Stimulated activated CD8-positive, alpha-beta memory T cell treated with anti-CD3 and anti-CD28 coated beads, Interleukin-4, amount 100 ng/mL, for 24 hours (primary cell): ENCODE measurements at places on chromosomes 16 and 17.

DNA sequence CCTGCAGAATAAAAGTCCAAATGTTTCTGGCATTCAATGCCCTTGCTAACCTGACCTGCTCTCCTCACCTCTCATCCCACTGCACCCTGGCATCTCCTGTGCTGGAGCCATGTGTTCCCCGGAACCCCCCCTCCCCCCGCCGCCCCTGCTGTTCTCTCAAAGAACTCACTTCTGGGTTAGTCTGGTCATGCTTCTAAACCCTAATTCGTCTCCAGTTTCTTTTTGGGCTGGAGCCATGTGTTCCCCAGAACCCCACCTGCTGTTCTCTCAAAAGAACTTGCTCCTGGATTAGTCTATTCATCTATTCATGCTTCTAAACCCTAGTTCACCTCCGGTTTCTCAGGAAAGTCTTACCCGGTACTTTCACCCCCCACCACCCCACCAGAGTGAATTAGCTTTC is 808 bp upstream of the ALOX15 start:
- DNase-seq: no peak

DNA sequence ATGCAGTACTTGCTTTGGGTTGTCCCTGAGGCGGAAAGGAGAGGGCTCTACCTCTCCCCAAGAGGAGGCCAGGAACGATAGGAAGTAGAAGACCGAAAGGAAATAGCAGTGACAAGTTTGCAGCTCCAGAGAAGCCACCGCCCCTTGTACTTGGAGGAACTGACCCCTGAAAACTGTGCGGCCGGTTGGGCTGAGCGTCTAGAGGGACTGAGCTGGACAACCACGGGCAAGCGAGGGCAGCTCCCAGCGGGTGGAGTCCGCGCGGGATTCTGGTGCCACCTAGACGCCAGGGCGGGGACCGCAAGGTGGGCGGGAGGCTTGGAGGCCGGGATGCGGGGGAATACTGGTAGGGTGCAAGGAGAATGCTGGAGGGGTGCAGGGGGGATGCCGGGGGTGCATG is 1.3 kb upstream of the SLC6A4 start:
- DNase-seq: no peak

DNA sequence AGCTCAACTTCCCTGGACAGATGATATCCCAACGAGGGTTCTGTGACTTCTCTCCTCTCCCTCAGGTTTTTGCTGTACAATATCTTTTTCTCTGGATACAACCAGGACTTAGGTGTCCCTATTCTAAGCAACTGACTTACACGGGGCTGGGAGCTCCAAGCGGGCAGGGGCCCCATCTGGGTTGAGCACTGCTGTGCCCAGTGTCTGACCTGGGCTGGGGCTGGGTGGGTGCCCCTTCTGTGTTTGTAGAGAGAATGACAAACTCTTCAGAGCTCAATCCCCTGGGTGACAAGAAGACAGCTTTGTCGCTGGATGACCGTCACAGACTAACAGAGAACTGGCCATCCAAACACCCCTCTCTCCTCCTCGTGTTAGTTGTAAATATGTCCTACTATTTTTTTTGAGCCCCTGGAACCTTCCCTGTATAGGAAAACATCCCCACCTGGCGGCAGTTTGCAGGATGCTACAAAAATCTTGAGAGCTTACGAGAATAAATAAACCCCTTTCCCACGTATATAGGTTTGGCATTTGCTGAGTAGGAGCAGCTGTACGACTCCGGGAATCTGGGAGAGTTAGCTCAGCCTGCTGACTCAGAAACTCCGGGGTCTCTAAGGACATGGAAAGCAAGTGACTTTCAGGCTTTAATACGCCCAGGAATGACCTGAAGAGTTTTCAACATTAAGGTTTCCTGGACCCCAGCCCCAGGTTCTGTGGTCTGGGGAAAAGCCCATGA is 23.7 kb upstream of the RCVRN start:
- DNase-seq: no peak

DNA sequence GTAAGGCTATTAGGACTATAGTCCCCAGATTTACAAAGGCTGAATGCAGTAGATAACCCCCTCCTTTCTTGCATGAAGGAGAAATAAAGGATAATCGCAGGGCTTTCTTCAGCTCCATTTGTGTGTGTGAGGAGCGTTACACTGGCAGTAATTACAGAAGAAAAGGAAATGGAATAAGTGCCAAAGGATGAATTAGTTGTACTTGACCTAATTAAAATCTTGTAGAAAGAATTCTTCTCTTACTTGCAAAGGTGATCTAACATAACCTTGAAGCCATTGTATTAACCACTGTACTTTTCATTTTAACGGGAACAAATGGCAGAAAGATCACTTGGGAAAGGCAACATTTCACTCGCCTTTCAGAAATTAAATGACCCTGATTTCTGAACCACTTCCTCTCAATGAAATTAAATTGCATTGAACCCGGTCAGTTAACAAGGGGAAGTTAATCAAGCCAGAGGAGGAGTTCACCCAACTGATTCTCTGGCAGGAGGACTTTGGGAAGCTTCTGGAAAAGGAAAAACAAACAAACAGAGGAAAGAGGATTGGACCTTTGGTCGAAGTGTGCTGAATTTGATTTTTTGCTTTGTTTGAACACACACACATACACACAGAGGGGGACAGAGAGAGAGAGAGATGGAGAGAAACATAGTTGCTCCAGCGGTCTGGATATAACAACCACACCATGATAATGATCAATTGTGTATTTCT is 90.6 kb downstream of the GP2 start:
- DNase-seq: no peak

- no peak for DNase-seq
Observed at GRCh38 chr16:55949518-55949917, 74.3 kb upstream of the CES5A start.
